ENCODE measurements at places on chromosomes 4 and X. TPM values are rescaled to one million over a fixed set of nuclear protein-coding genes. Genes with fewer than 3 reads are reported as not detected.

GRCh38 chrX:103056902-103057301, 7.1 kb downstream of the BEX1 start:
- no peak for DNase-seq

GRCh38 chr4:1098311-1098925, 14.9 kb downstream of the RNF212 start:
- DNase-seq, result no peak

- DNase-seq, result no peak
These were observed 107.6 kb upstream of the SMIM10 start for GRCh38 chrX:134883137-134883700.

GRCh38 chrX:125204681-125205132, 115.0 kb upstream of the TEX13C start:
- no peak for DNase-seq

DNA sequence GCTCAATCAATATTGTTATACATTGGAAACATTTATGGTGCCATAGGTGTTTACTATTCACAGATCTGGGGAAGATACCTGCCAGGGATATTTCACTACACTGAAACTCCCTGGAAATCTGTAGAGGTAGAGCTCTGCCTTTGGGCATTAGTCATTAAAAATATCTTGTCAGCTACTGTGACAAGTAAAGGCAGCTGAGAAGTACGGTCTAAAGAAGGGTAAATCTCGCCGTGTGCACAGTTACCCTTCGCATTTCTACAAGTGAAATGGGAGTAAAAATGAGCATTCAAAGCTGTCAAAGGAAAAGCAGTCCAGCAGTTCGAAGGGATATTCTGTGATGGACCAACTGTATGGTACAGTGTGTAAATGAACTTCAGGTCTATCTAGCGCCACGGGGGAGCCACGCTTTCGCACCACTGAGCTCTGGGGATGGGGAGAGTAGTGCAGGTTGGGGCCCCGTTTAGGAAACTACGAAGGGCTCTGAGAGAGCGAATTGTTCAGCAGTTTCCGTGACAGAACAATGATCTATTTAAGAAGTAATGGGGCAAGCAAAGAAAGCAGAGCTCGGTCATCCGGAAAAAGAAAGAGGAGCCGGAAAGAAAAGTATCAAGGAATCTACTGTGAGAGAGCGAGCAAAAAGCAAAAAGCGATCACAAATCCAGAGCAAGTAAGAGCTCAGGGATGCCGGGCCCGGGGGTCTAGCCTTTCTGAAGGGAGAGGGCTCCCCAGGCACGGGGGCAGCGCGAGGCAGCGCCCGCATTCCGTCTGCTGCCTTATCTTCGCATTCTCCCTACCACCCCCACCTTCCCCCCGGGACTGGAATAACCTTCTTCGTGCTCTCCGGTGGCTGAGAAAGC, 646 bp downstream of the TIGD4 start:
- peak; percentile 39 for DNase-seq

DNA sequence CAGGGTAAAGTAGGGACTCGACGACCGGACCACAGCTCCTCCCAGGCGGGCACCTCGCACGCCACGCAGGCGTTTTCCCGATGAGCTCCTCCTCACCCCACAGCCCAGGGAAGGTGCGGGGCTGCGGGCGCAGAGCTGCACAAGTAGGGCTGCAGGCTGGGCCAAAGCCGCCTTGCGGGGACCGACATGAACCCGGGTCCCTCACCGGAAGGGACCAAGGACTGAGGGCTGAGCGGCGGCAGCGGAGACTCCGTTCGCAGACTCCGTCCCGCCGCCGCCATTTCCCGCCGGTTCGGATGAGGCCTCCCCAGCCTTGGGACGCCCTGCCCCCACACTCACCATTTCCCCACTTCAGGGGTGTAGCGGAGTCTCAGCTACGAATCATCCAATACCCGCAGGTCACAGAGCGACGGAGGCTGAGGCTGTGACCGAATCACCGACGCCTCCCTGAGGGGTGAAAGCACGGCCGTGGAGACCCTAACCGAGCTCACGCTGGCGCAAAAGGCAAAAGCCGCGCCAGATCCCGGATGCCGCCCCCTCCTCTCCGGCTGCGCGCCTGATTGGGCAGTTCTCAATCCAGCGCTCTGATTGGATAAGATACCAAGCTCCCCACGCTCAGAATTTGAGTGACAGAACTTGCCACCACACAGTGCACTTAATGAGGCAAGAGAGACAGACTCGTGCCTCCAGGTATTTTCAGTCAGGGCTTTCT, at the start of gene ZNF732:
ZNF732 (minus strand) TSS at position 506 of the 712 bp plus-strand sequence; CDS start at position 342, 164 bp downstream.
- peak; percentile 62 for DNase-seq

DNA sequence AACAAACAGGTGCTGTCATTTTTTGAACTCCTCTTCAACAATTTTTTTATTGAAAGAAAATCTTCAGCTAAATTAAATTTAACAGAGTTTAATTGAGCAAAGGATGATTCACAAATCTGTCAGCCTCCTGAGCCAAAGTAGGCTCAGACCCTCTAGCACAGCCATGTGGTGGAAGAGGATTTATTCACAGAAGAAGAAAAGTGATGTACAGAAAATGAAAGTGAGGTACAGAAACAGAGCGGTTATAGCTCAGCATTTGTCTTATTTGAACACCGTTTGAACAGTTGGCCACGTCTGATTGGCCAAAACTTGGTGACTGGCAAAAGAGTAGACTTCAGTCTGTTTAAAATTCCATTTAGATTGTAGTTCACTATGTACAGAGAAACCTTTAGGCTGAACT, 217.3 kb downstream of the SPANXN1 start:
- no peak for DNase-seq

- no peak for DNase-seq
These were observed 886.2 kb downstream of the ARAP2 start for GRCh38 chr4:35358001-35358584.

Gene AASDH
- total RNA-seq, result 18.0 TPM

Gene UBA6
- total RNA-seq, result 88.6 TPM

Measured in mesothelial cell of epicardium (in vitro differentiated cells).